ENCODE measurements at places on chromosomes 6 and 20.

DNA sequence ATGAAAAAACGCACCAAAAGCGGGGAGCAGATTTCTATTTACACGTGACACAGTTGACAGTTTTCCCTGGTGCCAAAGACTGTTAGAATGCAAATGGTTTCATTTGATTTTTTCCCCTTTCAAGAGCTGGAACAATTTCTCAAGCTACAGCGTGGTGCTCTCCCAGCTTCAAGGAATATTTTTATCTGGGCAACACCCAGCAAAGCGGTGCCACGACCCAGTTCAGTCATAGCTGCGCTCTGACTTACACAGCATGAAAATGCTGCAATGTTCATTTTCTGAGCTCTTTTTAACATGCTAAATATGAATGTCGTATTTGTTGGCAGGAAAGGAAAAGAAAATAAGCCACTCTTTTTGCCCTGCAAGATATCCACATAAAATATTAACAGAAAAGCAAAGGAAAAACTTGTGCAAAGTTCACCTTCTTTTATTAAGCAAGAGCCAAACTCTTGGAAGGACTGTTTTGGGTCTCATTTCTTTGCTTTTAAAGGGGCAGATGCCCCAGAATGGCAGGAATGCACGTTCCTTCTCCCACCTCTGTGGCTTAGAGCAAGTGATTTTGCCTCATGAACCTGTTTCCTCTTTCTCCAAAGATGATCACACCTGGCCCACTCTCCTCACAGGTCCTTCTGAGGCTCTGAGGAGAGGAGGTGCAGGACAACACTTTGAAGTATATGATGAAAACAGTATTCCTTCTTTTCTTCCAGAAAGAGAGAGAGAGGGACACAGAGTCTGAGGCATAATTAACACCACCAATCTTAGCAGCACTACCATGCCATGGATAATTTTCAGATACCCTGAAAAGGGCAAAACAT is 47.0 kb downstream of the TTI1 start:
- no peak for DNase-seq

DNA sequence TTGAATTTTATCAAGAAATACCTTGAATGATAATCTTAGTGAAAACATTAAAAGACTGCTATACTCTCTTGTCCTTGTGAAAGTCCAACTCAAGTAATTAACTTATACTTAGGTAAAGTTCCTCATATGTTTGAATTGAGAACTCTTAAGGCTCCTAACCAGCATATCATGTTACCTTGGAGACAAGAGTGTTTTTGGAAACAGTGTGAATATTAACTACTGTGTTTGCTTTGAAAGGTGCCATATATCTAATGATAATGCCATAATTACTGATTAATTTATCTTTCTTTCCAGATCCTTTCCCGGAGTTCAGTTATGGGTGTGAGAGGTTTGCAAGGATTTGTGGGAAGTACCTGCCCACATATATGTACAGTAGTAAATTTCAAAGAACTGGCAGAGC is 10.5 kb downstream of the FAM120B start:
- DNase-seq = no peak

DNA sequence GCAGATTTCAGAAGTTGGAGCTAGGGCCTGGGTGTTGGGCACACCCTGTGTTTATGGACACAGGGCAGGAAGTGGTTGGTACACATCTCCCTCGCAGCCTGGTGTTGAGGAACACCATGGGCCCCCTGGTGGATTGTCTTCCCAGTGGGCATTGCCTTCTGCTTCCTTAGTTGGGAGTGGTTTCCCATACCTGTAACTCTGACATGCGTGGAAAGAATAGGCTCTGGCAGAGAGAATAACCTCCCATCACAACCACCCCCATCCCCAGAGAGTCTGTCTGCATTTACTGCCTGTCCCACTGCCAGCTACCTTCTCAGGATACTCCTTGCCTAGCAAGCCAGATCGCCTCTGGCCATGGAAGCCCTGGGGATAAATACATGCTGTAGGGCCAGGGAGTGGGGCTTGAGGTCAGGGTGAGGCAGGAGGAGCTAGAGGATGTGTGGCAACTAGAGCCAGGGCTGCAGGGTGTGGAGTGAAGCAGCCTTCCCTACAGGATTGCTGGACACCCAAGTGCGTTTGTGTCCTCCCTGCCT is 14.7 kb downstream of the LRRC73 start:
- DNase-seq = no peak

GRCh38 chr6:156876302-156876701 is 99.1 kb downstream of the ARID1B start:
- no peak for DNase-seq

All from NCI-H2227 treated with DMSO at 0.1 percent for 48 hours (cell line).